ENCODE measurements at places on chromosomes 12 and 14. TPM values are rescaled to one million over a fixed set of nuclear protein-coding genes. Genes with fewer than 3 reads are reported as not detected.

GRCh38 chr14:73283608-73284379, 46.5 kb downstream of the PAPLN start:
- no peak for DNase-seq

DNA sequence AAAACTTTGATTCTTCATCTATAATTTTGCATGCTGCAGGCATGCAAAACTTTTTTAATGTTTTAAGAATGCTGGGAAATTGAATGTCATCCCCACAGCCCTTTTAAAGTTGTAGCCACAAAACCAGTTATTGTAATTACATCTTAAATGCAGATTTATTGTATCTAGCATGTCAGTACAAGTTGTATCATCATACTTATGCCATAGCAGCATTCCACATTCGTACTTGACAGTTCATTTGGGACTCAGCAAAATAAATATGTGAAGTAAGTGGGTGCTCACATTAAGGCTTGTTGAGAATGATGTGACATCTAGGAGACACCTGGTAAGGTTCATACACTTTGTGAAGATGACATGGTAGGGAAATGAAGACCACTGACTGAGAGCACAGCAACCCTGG, 44.0 kb upstream of the GZMB start:
- DNase-seq: no peak

The FGF23 gene
- total RNA-seq: not detected

The SMARCD1 gene
- 67.2 TPM for total RNA-seq

The CAPS2 gene
- 3.6 TPM for total RNA-seq

The DHRS2 gene
- total RNA-seq: not detected
